ENCODE measurements at places on chromosomes 2 and 18. TPM values are rescaled to one million over a fixed set of nuclear protein-coding genes. Genes with fewer than 3 reads are reported as not detected.

The POTEJ gene
- not detected for polyA plus RNA-seq

The FEV gene
- polyA plus RNA-seq, result not detected

The RPRM gene
- polyA plus RNA-seq, result 0.50 TPM

The HOXD4 gene
- polyA plus RNA-seq, result 0.23 TPM

The YES1 gene
- polyA plus RNA-seq, result 26.6 TPM

The PAX8 gene
- 0.89 TPM for polyA plus RNA-seq

The NEU4 gene
- 0.27 TPM for polyA plus RNA-seq

The NYAP2 gene
- polyA plus RNA-seq, result 0.20 TPM

The TGFA gene
- 3.8 TPM for polyA plus RNA-seq

The C2orf66 gene
- polyA plus RNA-seq, result 0.02 TPM

The CHRND gene
- polyA plus RNA-seq, result not detected

The LINC00305 gene
- 0.44 TPM for polyA plus RNA-seq

The NT5C1B gene
- not detected for polyA plus RNA-seq

The CFAP53 gene
- polyA plus RNA-seq, result 5.8 TPM

All from lung (tissue), 17 donors.